ENCODE measurements at places on chromosomes 16 and 17. TPM values are rescaled to one million over a fixed set of nuclear protein-coding genes. Genes with fewer than 3 reads are reported as not detected.

ODAD4 gene
- 12.5 TPM for total RNA-seq

KRT39 gene
- total RNA-seq = not detected

- no peaks in the 10 kb centered on the region for H3K4me1 ChIP-seq
- H3K27ac ChIP-seq = no peak overlapping the region
- no peaks in the 10 kb centered on the region for H3K36me3 ChIP-seq
- no peaks in the 10 kb centered on the region for H3K27me3 ChIP-seq
- no peak overlapping the region for H3K4me3 ChIP-seq
- no peak for DNase-seq
These were observed 427 bp upstream of the TLCD3B start for GRCh38 chr16:30031477-30031918.

- no peak for DNase-seq
- no peak overlapping the region for H3K4me3 ChIP-seq
- H3K4me1 ChIP-seq = peaks cover 34% of the 10 kb centered on the region
- no peaks in the 10 kb centered on the region for H3K36me3 ChIP-seq
- H3K27ac ChIP-seq = no peak overlapping the region
- no peaks in the 10 kb centered on the region for H3K27me3 ChIP-seq
These were observed 26.8 kb downstream of the DCUN1D3 start for GRCh38 chr16:20873331-20873730.

- no peak for DNase-seq
- no peaks in the 10 kb centered on the region for H3K36me3 ChIP-seq
- H3K4me3 ChIP-seq = no peak overlapping the region
These were observed 40.6 kb upstream of the CPNE2 start for GRCh38 chr16:57051696-57052228.
